ENCODE measurements at places on chromosomes 2 and 18. TPM values are rescaled to one million over a fixed set of nuclear protein-coding genes. Genes with fewer than 3 reads are reported as not detected.

DNA sequence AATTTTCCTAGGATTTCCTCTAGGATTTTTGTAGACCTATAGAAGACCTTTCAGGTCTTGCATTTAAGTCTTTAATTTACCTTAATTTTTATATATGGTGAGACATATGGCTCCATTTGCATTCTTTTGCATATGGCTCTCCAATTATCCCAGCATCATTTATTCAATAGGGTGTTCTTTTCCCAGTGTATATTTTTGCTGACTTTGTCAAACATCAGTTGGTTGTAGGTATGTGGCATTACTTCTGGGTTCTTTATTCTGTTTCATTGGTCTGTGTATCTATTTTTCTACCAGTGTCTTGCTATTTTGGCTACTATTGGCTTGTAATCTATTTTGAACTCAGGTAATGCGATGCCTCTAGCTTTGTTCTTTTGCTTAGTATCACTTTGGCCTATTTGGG is 239.8 kb upstream of the CNTNAP5 start:
- no peak for DNase-seq
- H3K4me3 ChIP-seq = no peak overlapping the region
- H3K36me3 ChIP-seq = no peaks in the 10 kb centered on the region
- H3K27me3 ChIP-seq = no peaks in the 10 kb centered on the region
- no peaks in the 10 kb centered on the region for H3K4me1 ChIP-seq

DNA sequence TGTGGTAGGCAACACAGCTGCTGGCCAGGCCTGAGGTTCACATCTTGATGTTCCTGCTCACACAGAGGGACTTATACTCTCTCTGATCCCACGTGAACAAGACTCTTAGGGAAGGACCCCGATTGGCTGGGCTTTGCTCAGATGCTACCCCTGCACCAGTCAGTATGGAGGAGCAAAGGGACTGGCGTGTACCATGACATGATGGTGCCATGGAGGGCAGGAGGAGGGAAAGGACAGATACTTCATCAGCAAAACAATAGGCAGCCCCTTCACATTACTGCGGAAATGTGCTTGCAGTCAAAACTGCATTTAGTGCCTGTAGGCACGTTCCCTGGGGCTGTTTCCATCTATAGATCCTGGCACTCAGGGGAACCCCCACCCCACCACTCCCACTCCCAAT is 42.7 kb downstream of the ZFP36L2 start:
- H3K4me3 ChIP-seq = no peak overlapping the region
- H3K36me3 ChIP-seq = peaks cover 2% of the 10 kb centered on the region
- H3K27me3 ChIP-seq = peaks cover 2% of the 10 kb centered on the region
- H3K27ac ChIP-seq = peak overlapping the region; percentile 51

GRCh38 chr2:213787869-213788268 is 503.6 kb downstream of the SPAG16 start:
- no peaks in the 10 kb centered on the region for H3K4me1 ChIP-seq
- no peak for DNase-seq
- no peak overlapping the region for H3K4me3 ChIP-seq
- no peaks in the 10 kb centered on the region for H3K27me3 ChIP-seq

DNA sequence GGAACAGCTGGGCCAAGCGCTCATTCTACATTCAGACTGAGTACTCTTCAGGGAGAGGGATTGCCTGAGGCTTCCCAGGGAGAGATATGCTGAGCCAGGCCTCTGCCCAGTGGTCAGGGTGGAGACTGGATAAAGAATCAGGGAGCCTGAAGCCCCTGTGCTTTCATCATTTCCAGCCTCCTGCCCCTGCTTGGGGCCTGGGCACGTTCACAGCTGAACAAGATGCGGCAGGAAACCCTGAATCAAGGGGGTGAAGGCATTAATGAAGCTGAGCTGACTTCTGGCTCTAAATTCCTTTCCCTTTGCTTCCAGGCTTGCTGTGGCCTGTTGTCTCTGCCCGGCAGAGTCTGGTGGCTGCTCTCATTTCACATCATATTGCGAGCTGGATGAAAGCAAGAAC is 35.0 kb downstream of the RPL37A start:
- H3K4me3 ChIP-seq = no peak overlapping the region
- no peak for DNase-seq
- peaks cover 8% of the 10 kb centered on the region for H3K4me1 ChIP-seq

DNA sequence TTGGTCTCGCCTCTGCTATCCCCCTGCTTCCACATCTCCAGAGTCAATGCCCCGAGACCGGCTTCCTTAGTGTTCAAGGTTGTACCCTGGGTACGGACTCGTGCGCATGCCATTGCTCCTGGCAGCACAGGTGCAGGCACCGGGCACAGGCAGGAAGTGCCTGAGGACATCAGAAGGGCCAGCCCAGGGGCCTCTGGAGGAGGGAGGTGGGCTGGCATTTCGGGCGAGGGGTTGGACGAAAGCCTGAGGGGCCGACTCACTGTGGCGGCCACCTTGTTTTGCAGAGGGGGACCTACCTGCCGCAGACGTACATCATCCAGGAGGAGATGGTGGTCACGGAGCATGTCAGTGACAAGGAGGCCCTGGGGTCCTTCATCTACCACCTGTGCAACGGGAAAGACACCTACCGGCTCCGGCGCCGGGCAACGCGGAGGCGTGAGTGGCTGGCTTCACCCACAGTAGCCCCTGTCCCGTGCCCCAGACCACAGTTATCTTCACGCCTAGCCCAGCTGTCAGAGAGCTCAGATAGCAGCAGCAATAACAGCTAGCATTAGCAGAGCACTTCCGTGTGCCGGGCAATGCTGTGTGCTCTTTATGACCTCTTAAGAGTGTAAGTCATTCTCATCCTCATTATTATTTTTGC is 12.5 kb downstream of the ITM2C start:
- H3K36me3 ChIP-seq = no peaks in the 10 kb centered on the region
- no peak overlapping the region for H3K27ac ChIP-seq
- no peak overlapping the region for H3K4me3 ChIP-seq
- peaks cover 18% of the 10 kb centered on the region for H3K27me3 ChIP-seq
- H3K4me1 ChIP-seq = no peaks in the 10 kb centered on the region

DNA sequence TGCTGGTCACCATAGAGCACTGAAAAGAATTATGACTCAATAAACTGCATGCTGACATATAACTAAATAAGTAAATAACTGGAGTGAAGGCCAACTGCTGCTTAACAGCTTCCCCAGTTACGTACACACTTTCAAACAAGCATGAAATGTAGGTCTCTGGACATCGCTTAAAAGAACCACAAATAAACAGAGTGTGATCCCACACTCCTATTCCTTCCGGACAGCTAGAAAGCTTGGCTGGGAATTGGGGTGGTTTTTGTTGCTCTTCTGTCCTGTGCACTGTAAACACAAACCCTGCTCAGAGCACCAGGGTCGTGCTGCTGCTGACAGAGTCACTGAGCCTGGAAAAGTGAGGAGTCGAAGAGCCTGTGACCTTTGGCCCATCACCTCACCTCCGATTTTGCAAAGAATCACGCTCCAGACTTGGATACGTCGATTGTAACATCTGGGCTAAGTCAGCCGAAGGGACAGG is 162.7 kb upstream of the NT5C1B start:
- no peaks in the 10 kb centered on the region for H3K36me3 ChIP-seq
- H3K27ac ChIP-seq = no peak overlapping the region
- H3K4me3 ChIP-seq = no peak overlapping the region
- no peak for DNase-seq

DNA sequence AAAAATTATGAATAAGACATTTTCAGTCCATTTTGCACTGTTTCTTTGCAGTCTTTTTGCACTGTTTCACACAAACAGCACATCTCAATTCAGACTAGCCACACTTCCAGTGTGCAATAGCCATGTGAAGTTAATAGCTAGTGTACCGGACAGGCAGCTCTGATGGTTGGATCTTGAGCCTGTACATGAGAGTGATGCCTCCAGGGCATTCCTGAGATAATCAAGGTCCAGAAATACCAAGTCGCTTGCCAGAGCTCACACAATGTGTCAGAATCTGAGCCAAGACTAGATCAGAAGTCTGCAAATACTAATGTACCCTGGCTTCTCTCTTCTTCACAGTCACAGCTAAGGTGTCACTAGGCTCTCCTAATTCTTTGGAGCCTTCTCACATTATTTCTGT is 180.2 kb downstream of the OSR1 start:
- H3K27ac ChIP-seq = no peak overlapping the region
- H3K4me3 ChIP-seq = no peak overlapping the region
- DNase-seq = no peak
- no peaks in the 10 kb centered on the region for H3K4me1 ChIP-seq

- DNase-seq = no peak
- no peak overlapping the region for H3K27ac ChIP-seq
- H3K27me3 ChIP-seq = no peaks in the 10 kb centered on the region
- H3K4me3 ChIP-seq = no peak overlapping the region
- H3K36me3 ChIP-seq = peaks cover 13% of the 10 kb centered on the region
- H3K4me1 ChIP-seq = peaks cover 13% of the 10 kb centered on the region
These were observed 17.4 kb downstream of the HAT1 start for GRCh38 chr2:171939743-171940071.

- H3K4me3 ChIP-seq = no peak overlapping the region
- no peak for DNase-seq
- H3K36me3 ChIP-seq = peaks cover 3% of the 10 kb centered on the region
- H3K4me1 ChIP-seq = no peaks in the 10 kb centered on the region
- H3K27ac ChIP-seq = no peak overlapping the region
These were observed 13.1 kb upstream of the EPG5 start for GRCh38 chr18:45980229-45980628.

GRCh38 chr18:33326975-33327374 is 113.5 kb downstream of the CCDC178 start:
- H3K27ac ChIP-seq = no peak overlapping the region
- H3K36me3 ChIP-seq = no peaks in the 10 kb centered on the region
- DNase-seq = no peak

Gene KYNU
- total RNA-seq = not detected

Gene SERPINB10
- total RNA-seq = not detected

Measured in activated T-helper 1 cell treated with anti-CD3 and anti-CD28 coated beads, Interleukin-12 subunit alpha, Interleukin-12 subunit beta, Interleukin-2, Interleukin-4 antibody, amounts not matched to agents 30 ng/mL and 10 ng/mL and 1 ng/mL, durations not matched to agents 14 hours and 24 hours and 36 hours (primary cell).